ENCODE measurements at places on chromosomes 1 and 21.

GRCh38 chr1:18668750-18669404 lies 38.2 kb downstream of the PAX7 start:
- DNase-seq: no peak

- DNase-seq: no peak
Measured at GRCh38 chr1:62724430-62724829, 36.2 kb upstream of the DOCK7 start.

GRCh38 chr1:7042322-7043190 lies 257.3 kb downstream of the CAMTA1 start:
- DNase-seq: no peak

DNA sequence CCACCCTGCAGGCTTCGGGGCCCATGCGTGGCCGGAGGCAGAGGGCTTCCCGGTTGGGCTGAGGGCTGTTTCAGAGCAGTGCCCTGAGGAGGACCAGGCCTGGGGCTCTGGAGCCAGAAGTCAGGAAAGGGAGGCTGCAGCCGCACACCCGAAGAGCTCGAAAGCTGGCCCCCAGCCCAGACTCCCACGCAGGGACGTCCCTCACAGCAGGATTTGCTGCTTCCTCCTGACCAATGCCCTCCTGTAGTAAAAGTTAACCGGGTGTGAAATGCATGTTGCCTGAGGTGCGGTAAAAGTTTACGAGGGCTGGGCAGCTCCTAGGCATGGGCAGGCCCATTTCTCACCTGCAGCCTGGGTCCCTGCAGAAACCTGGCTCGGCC lies 101.5 kb upstream of the ARHGEF16 start:
- DNase-seq: no peak

DNA sequence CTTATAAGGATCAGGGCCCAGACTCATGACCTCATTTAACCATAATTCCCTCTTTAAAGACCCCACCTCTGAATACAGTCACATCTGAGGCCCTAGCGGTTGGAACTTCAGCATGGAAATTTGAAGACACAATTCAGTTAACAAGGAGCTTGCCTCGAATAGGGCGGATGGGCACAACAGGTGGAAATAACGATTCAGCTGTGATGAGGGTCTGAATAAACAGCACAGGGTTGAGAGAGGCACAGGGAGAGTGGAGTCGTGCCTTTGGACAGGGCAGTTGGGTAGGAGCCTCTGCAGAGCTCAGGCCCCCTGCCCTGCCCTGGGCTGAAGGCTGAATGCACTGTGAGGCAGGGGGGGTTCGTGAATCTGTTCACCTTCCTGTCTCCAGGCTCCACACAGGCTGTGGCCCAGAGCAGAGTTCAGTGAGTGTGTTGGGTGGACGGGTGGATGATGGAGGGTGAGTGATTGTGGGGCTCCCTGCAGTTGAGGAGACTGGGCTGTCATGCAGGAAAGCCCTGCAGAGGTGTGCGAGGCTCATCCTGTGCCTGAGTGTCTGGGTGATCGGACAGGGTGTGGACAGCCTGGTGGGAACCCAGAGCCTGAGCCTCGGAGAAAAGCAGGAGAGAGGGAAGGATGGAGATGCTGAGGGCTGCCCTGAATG lies 243.1 kb downstream of the FOXD2 start:
- no peak for DNase-seq

DNA sequence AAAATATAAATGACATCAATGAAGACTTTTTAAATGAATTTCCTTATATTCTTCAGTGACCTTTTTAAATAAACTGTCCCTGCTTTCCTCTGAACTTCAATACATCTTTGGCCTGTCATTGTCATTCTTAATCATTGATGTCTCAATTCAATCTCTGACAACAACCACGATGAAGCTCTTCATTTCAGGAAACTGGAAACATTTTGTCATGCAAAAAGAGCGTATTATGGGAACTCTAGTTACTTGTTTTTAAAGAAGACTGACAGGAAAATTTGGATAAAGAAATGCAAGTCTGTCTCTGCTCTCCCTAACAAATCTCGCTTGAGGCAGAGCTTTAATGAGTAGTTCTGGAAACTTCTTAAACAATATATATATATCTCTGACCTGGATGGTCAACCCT lies 535.8 kb upstream of the ADGRL2 start:
- no peak for DNase-seq

GRCh38 chr21:41142051-41142795 lies 25.7 kb upstream of the BACE2 start:
- no peak for DNase-seq

GRCh38 chr1:36475910-36476604 lies 6.7 kb downstream of the CSF3R start:
- DNase-seq: no peak

GRCh38 chr21:38042246-38042645 lies 126.0 kb upstream of the KCNJ6 start:
- DNase-seq: no peak
